ENCODE measurements at places on chromosomes 5 and 9.

- DNase-seq, result no peak
These were observed 9.9 kb downstream of the PLK2 start for GRCh38 chr5:58450018-58450417.

DNA sequence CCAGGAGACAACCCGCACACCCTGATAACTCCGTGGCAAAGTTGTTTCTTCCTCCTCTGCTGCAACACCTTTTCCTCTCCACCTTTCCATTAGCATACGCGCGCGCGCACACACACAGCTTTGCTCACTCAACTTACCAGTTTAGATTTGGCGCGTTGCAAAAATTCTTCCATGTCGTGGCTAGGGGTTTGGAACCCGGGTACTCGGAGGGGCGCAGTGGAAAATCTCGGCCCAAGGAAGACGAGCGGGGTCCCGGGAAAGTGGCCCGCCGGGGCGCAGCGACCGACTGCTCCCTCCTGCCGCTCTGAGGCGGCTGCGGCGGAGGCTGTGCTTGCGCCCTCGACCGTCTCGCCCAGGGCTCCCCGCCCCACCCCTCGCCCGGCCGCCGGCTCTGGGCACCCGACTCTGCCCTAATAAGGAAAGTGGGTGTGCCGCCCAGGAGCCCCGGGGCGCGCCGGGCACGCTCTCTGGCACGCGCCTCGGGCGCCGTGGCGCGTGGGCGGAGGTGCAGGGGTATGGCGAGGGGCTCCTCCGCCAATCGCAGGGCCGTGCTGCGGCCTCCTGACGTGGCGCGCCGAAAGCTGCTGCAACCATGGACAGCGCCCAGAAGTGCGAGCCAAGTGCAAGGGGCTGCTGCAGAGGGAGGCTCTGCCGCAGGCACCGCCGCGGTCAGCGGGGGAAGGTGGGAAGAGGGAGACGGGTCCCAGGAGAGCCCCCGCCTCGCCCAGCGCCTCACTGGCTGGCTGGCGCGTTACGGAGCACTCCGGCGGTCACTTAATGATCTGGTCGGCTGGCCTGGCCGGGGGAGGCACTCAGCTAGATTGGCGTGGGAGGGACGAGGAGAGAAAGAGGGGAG is at the start of gene PRUNE2:
TSS of gene PRUNE2 (minus strand) at position 324 of the 856 bp plus-strand sequence. CDS start at position 173, 151 bp downstream.
- DNase-seq, result peak; percentile 67

DNA sequence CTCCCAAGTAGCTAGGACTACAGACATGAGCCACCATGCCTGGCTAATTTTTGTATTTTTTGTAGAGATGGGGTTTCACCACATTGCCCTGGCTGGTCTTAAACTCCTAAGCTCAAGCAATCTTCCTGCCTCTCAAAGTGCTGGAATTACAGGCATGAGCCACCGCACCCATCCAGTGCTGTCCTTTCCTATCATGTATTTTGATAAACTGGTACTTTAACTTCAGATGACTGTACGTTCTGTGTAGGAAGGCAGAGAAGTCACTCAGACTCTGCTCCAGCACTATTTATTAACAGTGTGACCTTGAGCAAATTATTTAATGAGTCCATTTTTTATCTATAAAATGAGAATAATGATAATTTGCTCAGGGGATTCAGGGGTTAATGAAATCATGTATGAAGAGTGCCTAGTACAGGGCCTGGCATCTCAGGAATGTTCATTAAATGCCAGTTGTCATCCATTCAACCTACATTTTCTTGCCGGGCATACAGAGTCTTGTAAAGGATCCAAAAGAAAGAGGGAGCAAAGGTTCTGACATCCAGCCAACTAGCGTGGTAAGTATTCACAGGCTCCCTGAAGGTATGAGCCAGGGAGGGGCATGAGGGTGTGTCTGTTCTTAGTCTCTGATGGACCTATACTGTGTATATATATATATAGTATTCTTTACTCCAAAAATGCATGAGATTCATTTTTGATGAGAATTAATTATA is 201.9 kb downstream of the PBX3 start:
- DNase-seq, result no peak

- no peak for DNase-seq
These were observed 74.9 kb upstream of the VCAN start for GRCh38 chr5:83396662-83397061.

- DNase-seq, result no peak
These were observed 25.5 kb upstream of the SNCAIP start for GRCh38 chr5:122286541-122286940.

DNA sequence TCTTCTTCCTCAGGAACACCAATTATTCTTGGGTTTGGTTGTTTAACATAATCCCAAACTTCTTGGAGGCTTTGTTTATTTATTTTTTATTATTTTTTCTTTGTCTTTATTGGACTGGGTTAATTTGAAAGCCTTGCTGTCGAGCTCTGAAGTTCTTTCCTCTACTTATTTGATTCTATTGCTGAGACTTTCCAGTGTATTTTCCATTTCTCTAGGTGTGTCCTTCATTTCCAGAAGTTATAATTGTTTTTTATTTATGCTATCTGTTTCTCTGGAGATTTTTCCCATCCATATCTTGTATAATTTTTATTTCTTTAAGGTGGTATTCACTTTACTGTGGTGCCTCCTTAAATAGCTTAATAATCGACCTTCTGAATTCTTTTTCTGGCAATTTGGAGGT is 8.8 kb upstream of the RIOK2 start:
- DNase-seq, result no peak

DNA sequence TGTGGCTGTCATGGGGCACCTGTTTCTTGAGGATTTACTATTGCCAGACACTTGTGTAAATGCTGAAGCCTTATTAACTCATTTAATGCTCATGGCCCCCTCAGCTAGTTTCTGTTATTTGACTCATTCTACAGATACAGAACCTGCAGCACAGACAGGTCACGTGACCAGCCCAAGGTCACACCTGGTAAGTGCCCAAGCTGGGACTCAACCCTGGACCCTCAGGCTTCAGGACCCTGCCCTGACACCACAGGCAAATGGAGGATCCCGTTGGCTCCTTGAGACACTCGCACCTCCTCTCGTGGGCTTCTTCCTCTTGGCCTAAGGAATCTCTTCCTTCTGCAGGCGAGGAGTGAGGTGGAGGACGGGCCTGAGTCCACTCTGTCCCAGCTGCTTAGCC is 10.6 kb upstream of the NEURL1B start:
- DNase-seq, result no peak

DNA sequence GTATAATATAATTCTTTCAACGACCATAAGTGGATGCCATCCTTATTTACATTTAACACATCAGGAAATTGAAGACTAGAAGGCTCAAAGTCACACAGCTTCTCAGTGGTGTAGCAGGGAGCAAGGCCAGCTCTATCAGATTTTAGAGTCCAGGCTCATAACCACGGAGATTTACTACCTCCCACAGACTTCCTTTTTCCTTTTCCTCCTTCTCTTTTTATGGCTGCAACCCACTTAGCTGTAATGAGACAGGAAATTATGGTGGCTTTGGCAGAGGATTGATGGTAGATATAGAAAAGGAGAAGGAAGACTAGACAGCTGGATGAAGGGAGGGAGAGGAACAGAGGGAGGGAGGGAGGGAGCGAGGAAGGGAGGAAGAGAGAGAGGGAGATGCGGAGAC is 47.4 kb downstream of the SPEF2 start:
- no peak for DNase-seq

- no peak for DNase-seq
These were observed 183.3 kb downstream of the MED10 start for GRCh38 chr5:6194906-6195612.

DNA sequence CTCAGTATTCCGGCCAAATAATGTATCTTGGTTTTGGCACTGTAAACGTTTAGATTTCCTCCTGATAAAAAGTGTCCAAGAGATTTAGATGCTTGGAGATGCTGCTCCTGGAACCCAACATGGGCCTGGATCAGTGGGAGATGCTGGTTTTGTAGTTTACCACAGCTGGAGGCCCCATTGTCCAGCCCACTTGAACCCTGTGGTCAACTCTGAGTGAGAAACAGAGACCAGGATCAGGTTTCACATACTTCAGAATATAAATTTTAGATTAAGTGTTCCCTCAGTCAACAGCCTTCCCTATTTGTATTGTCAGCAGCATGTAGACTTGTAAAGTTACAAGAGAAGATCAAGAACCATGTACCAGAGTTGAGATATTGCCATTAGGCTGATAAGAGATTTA is 144.7 kb upstream of the C9orf72 start:
- DNase-seq, result peak; percentile 87

- peak; percentile 67 for DNase-seq
These were observed 81.7 kb upstream of the LMX1B start for GRCh38 chr9:126532019-126532462.

GRCh38 chr5:14179446-14179845 is 36.3 kb downstream of the TRIO start:
- peak; percentile 38 for DNase-seq

- no peak for DNase-seq
These were observed 121.8 kb downstream of the C5orf15 start for GRCh38 chr5:133846478-133847226.

DNA sequence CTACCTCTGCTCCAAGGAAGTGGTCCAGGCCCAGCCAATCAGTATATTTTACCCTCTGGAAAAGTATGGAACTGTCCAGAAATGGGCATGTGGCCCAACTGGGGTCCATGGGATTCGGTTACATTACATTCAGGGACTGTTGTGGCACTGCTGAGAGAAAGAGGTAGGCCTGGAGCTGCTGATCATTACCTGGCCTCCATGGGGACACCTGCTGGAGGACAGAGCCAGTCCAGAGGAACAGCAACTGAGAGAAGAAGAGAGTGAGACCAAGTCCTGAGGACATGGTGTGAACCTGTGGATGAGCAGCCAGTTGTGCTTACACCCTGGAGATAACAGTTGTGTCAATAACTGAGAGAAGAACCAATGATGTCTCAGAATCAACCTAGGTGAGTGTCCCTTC is 48.2 kb downstream of the HMHB1 start:
- no peak for DNase-seq

DNA sequence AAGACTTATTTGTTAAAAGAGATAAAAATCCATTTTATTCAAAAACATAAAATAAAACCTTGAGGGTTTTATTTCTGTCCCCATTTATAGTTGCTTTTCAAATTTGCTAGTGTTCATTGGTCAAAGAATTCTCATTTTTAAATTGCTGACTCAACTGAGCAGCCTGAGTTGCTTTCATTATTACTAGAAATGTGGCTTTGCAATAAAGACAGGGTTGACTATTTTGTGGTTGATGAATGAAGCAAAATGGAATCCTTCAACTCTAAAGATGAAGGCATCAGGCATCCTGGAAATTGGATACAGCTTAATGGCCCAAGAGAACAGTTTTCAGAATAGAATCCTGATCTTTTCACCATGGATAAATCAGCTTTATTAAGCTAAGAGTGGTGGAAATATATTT is 23.9 kb upstream of the PPP3R2 start:
- no peak for DNase-seq

DNA sequence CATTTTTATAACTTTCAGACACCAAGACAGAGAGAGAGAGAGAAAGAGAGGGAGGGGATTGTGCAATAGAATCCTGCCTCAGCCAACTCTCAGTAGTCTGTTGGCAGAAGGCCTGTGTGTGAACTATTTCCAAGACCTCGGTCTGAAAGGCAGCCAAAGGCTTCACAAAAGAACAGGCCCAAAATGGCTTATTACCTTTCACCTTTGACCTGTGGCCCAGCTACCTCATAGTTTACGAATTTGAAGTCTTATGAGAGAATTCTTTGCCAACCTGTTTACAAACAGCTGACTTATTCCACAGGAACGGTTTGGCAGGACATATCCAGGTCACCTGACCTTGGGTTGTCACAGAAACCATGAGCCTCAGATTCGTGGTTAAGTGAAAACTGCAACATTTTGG is 48.6 kb downstream of the NR2F1-AS1 start:
- DNase-seq, result peak; percentile 99

DNA sequence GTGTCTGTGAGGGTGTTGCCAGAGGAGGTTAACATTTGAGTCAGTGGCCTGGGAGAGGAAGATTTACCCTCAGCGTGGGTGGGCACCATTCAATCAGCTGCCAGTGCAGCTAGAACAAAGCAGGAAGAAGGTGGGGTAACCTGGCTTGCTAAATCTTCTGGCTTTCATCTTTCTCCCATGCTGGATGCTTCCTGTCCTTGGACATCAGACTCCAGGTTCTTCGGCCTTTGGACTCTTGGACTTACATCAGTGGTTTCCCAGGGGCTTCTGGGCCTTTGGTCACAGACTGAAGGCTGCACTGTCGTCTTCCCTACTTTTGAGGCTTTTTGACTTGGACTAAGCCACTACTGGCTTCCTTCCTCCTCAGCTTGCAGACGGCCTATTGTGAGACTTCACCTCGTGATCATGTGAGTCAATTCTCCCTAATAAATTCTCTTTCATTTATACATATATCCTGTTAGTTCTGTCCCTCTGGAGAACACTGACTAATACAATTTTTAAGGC is 38.1 kb downstream of the PBX3 start:
- DNase-seq, result no peak

DNA sequence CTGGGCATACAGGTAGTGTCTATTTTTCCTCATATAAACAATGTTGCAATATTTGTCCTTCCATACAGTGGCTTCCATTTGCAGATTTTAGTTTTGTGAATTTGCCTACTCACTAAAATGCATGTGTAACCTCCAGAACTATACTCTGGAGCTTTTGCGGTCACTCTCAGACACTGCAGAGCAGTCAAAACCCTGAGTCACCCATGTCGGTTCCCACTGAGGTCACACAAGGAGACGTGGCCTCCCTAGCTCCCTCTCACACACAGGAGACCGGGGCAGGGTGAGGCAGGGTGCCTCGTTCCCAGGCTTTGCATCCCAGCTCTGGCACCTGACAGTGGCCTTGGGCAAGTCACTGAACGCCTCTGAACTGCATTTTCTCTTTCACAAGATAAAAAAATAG is 55.5 kb upstream of the ZNF354A start:
- peak; percentile 19 for DNase-seq

GRCh38 chr9:117596678-117597077 is 107.5 kb upstream of the TLR4 start:
- no peak for DNase-seq

GRCh38 chr9:4508907-4509589 is 18.8 kb downstream of the SLC1A1 start:
- peak; percentile 73 for DNase-seq

- DNase-seq, result peak; percentile 17
These were observed 9.1 kb upstream of the MVB12B start for GRCh38 chr9:126317513-126317912.

GRCh38 chr5:62496876-62497275 is 81.7 kb upstream of the LRRC70 start:
- DNase-seq, result no peak

- no peak for DNase-seq
These were observed 462.3 kb downstream of the CDH12 start for GRCh38 chr5:22390888-22391287.

All from choroid plexus epithelial cell (primary cell).